ENCODE measurements at places on chromosomes 6 and 20. TPM values are rescaled to one million over a fixed set of nuclear protein-coding genes. Genes with fewer than 3 reads are reported as not detected.

SEL1L2 gene
- 0.94 TPM for total RNA-seq

FAM135A gene
- total RNA-seq: 13.0 TPM

KCNG1 gene
- total RNA-seq: 0.15 TPM

NKAPL gene
- 6.7 TPM for total RNA-seq

- no peak overlapping the region for H3K27ac ChIP-seq
- DNase-seq: no peak
- H3K27me3 ChIP-seq: peaks cover 60% of the 10 kb centered on the region
- H3K4me1 ChIP-seq: no peaks in the 10 kb centered on the region
- H3K36me3 ChIP-seq: no peaks in the 10 kb centered on the region
Measured at GRCh38 chr6:135183002-135183531, 2.0 kb downstream of the MYB start.

DNA sequence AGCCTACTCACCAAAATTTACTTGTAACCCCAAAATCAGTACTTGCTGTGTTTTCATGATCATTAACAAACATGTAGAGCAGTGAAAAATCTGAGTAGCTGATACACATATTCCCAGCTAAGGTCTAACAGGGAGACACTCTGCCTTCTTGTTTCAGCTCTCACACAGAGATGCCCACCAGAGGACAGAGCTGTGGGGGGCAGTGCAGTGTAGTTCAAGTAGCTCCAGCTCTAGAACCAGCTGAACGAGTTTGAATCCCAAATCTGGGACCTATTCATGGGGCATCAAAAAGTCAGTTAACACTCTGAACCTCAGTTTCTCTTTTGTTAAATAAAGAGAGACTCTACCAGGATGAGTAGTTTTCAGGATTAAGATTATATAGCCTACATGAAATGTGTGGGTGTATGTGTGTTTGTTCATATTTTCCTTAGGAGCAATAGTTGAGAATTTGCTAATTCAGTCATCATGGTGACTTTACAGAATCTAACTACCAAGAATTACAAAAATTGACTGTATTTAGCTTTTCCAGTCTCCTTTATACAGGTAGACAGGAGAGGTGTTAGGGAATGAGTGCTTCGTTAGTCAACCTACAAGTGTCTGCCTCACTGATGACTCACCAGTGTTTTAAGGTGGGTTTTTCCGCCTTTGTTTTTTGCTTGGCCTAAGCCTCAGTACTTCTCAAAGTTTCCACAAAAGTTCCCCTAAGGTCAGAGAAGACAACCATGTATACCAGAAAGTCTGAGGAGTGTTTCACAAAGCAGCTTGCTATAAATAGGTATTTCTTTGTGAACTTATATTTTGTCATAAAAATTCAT is 164.0 kb upstream of the RUNX2 start:
- H3K4me3 ChIP-seq: no peak overlapping the region
- no peaks in the 10 kb centered on the region for H3K27me3 ChIP-seq
- H3K36me3 ChIP-seq: no peaks in the 10 kb centered on the region
- H3K4me1 ChIP-seq: no peaks in the 10 kb centered on the region
- no peak overlapping the region for H3K27ac ChIP-seq

GRCh38 chr6:119227377-119227776 is 122.2 kb downstream of the MAN1A1 start:
- no peak overlapping the region for H3K27ac ChIP-seq
- no peak overlapping the region for H3K4me3 ChIP-seq
- H3K4me1 ChIP-seq: no peaks in the 10 kb centered on the region
- no peaks in the 10 kb centered on the region for H3K36me3 ChIP-seq

- no peaks in the 10 kb centered on the region for H3K27me3 ChIP-seq
- H3K4me3 ChIP-seq: no peak overlapping the region
- DNase-seq: no peak
- H3K4me1 ChIP-seq: no peaks in the 10 kb centered on the region
Measured at GRCh38 chr6:164795056-164795815, 514.2 kb downstream of the C6orf118 start.

DNA sequence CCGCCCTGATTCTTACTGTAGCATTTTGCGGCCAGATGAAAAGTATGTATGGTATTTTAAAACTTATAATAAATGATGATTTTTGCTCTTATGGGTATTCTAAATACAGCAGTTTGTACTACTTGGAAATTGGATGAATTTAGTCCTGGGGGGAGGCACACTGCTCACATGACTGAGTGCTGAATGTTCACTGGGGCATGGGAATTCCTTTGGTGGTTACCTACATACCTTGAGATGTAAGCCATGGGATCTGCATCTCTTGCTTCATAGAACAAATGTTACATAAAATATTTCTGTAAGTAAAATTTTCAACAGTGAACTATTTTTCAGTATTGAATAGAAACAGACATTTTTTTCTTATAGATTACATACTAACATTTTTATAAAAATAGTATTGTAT is 71.1 kb downstream of the FIG4 start:
- DNase-seq: no peak
- peaks cover 7% of the 10 kb centered on the region for H3K4me1 ChIP-seq
- H3K4me3 ChIP-seq: no peak overlapping the region
- H3K27ac ChIP-seq: no peak overlapping the region
- H3K27me3 ChIP-seq: no peaks in the 10 kb centered on the region

DNA sequence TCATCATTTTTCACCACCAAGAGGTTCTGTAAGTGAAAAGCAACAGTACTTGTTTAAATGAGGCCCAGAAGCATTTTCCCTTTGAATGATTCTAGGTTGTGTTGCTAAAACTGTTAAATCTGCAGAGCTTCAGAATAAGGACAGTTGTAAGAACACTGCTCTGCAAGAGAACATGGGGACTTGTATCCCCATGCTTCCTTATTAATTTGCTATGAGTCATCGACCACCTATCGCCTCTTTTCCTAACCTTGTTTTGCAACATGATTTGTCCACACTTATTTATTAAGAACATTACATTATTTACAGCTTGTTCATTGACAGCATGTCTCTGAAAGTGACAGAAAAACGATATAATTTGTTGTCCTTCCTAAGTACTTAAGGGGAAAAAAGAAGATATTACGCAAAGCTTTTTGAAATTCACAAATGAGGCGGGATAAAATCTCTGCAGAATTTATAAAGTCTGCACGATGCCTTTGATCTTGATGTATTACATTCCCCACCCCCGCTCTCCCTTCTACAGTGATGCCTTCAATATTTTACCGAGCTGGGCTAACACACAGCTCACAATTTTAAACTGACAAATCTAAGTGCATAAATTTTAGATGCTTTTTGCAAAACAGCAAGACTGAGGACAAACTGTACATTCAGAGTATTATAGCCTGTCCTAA is 220.0 kb upstream of the SPTLC3 start:
- no peaks in the 10 kb centered on the region for H3K36me3 ChIP-seq
- no peak for DNase-seq
- no peak overlapping the region for H3K4me3 ChIP-seq

- H3K4me3 ChIP-seq: no peak overlapping the region
- peaks cover 8% of the 10 kb centered on the region for H3K27me3 ChIP-seq
- DNase-seq: no peak
- H3K4me1 ChIP-seq: no peaks in the 10 kb centered on the region
Measured at GRCh38 chr6:24394780-24395437, 7.8 kb upstream of the MRS2 start.

DNA sequence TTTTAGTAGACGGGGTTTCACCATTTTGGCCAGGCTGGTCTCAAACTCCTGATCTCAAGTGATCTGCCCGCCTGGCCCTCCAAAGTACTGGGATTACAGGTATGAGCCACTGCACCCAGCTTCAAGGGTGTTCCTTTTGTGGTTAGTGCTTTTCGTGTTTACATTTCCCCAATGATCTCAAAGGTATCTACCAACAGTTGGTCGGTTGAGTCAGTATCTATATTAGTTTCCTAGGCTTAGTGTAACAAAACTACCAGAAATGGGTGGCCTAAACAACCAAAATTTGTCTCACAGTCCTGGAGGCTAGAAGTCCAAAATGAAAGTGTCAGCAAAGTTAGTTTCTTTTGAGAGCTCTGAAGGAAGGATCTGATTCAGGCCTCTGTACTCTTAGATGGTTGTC is 30.1 kb downstream of the CASP8AP2 start:
- H3K36me3 ChIP-seq: peaks cover 100% of the 10 kb centered on the region
- H3K4me3 ChIP-seq: no peak overlapping the region
- DNase-seq: no peak
- no peaks in the 10 kb centered on the region for H3K4me1 ChIP-seq
- no peaks in the 10 kb centered on the region for H3K27me3 ChIP-seq

DNA sequence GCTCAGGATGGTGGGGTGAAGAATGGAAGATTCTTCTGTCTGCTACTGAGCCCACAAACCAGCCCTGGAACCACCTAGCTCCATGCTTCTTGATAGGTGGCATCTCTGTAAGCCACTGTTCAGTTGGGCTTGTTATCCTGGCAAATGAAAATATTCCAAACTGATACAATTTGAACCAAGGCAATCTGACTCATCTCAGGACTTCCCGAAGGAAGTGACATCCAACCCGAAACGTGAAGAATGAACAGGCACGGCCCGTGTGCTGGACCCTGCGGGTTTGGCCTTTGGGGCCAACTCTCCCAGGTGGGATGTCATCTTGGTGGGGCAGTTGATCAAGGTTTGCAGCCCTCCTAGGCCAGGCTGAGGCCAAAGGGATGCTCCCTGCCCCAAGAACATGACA is 160.3 kb downstream of the PREX1 start:
- no peaks in the 10 kb centered on the region for H3K4me1 ChIP-seq
- H3K27me3 ChIP-seq: no peaks in the 10 kb centered on the region
- H3K36me3 ChIP-seq: no peaks in the 10 kb centered on the region
- no peak overlapping the region for H3K27ac ChIP-seq
- DNase-seq: no peak
- H3K4me3 ChIP-seq: no peak overlapping the region

DNA sequence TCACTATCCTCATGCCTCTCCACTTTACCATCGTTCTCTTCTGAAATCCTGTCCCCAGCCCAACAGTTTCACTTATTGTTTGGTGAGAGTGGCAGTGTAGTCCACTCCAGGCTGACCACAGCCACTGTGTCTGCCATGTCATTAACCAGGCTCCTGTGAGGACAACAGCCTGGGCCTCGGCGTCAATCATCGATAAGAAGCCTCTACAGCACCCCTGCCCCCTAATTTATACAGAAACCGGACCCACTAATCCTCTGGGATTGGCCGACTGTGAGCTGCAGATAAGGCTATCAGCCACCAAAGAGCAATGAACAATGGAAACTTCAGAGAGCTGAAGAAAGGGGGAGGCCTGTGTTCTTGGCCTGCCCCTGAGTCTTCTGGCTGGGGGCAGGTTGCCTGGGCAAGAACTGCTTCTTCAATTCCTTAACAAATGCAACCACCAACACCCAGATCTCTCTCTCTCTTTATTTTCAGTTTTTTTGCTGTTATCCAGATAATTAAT is 3.4 kb downstream of the EGFL8 start:
- no peaks in the 10 kb centered on the region for H3K27me3 ChIP-seq
- no peak overlapping the region for H3K4me3 ChIP-seq
- no peaks in the 10 kb centered on the region for H3K4me1 ChIP-seq
- DNase-seq: no peak
- peaks cover 23% of the 10 kb centered on the region for H3K36me3 ChIP-seq

- H3K27ac ChIP-seq: no peak overlapping the region
- no peaks in the 10 kb centered on the region for H3K36me3 ChIP-seq
- H3K27me3 ChIP-seq: no peaks in the 10 kb centered on the region
- no peaks in the 10 kb centered on the region for H3K4me1 ChIP-seq
Measured at GRCh38 chr6:133093956-133094355, 147.2 kb upstream of the EYA4 start.

- peaks cover 5% of the 10 kb centered on the region for H3K27me3 ChIP-seq
- H3K4me1 ChIP-seq: no peaks in the 10 kb centered on the region
- H3K27ac ChIP-seq: no peak overlapping the region
- DNase-seq: no peak
- no peak overlapping the region for H3K4me3 ChIP-seq
Measured at GRCh38 chr6:41341580-41341979, 6.2 kb downstream of the NCR2 start.
